MV-4-11 (cell line): ENCODE measurements at places on chromosomes 16 and 17.

DNA sequence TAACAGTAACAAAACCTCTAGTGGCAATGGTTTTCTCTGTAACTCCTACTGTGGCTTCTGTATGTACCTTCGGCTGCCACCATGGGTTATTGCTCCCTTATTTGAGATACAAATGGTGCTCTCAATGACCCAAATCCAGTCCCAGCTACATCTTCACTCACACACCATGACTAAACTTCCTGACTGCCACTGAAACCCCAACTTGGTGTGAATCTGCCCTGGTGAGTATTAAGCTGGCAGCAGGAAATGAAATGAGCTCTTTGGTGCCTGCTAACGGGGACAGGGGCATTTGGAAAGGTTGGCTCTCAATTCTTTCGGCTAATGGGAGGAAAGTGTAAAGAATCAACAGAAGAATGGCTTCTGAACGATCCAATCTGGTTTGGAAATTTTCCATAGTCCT lies 7.5 kb upstream of the SLC35B1 start:
- no peak for DNase-seq

DNA sequence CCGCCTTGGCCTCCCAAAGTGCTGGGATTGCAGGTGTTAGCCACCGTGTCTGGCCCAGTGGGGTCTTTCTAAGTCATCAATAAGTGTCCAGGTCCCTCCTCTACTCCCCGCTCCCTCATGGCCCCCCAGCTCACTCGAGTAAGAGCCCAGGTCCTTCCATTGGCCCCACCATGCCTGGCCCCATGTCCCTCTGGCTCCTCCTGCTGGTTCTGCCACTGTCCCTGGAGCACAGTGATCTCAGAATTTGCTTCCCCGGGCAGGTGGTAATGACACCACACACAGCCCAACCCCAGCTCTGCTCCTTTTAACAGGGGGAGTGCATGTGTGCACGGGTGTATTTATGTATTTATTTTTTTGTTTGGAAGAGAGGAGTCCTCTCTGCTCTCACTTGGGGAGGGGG lies 19.6 kb downstream of the MGAT5B start:
- no peak for DNase-seq

DNA sequence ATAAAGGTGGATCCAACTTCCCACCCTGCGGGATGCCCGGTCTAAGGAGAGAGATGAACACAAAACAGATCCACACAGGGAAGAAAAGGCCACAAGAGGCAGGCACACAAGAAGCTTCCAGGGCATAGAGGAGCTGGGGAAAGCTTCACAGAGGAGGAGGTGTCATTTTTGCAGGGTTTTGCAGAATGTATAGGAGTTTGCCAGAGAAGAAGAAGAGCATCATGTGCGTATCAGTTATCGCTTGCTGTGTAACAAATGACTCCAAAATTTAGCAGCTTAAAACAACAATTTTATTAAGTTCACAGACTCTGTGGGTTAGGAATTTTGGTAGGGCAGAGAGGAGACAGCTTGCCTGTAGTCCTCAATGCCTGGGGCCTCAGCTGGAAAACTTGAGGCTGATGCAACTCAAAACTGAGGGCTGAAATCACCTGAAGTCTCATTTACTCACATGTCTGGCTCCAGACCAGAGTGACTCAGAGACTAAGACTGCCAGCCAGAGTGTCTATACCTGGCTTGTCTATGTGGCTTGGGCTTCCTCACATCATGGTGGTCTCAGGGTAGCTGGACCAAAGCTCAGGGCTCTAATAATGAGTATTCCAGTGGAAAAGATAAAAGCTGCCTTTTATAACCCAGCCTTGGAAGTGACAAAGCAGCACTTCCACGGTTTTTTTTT lies 33.9 kb upstream of the ZNF423 start:
- no peak for DNase-seq

- peak; percentile 73 for DNase-seq
Observed at GRCh38 chr17:19418251-19418992, 7.4 kb downstream of the RNF112 start.

DNA sequence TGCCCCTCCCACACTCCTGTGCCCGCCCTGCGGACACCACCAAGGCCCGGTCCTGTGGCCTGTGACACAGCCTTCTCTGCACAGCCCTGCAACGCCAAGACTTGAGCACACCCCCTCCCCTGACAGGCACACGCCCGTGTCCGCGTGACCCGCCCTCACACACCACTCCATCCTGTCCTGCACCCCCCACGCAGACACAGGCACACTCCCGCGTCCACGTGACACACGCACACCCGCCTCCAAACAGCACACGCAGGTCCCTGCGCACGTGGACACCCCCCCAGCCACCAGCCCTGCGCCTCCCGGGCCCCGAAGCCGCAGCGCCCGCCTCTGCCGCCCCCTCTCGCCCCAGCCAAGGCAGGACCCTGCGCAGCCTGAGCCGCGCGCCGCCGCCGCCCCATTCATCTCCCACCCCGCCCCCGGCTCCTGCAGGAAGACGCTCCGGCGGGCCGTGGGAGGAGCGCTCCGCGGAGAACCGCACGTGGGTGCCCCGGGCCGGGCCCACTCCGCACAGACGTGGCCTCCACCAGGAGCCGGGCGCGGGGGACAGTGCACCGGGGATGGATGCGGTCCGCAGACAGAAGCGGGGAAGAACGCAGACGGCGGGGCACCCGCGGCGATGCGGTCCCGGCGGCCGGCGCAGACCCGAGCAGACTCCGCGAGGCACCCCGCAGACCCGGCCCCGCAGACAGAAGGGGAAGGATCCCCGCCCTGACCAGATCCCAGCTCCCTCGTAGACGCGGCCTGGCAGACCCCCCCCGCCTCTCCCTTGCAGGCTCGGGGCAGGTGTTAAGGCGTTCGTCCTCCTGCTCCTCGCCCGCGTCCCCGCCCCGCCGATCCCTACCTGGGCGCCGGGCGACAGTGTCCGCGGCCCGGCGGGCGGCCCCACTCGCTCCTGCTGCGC lies 506 bp downstream of the CAMKK1 start:
- peak; percentile 76 for DNase-seq

DNA sequence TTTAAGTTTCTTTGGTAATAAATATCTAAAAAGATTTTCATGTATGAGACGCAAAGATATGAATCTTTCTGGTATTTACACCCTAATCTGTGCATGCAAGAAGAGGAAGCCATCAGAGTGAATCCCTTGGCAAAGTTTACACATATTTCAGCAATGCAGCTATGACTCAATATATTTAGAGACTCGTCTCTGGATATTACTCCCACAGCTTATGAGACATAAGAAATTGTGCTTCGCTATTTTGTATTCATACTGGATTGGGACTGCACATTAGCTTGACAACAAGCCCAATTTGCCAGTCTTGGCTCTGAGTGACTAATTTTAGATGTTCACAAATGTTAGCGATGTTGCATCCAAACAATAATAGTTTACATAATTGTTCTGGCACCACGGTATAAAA lies 532.0 kb downstream of the CDH11 start:
- no peak for DNase-seq

GRCh38 chr16:3637371-3637923 lies 17.0 kb upstream of the DNASE1 start:
- peak; percentile 78 for DNase-seq

DNA sequence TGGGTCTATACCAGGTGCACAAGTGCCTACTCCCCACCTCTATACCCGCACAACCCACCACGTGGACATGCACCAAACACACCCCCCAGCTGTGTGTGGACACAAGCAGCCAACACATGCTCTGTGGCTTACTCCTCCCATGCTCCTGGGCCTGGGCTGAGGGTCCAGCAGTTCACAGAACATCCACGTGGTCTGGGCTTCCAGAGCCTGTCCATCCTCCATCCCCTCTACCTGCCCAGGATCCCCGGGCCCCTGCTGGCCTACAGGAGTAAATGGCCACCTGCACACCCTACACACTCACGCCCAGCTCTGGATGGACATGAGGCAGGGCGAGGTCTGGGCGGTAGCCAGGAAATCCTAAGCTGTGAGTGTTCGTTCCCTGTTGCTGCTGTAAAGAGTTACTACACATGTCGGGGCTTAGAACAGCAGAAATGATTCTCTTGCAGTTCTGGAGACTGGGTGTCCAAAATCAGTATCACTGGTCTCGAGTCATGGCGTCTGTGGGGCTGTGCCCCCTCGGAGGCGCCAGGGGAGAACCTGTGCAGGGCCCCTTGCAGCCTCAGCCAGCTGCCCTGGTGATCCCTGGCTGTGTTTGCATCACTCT lies 15.0 kb upstream of the RAI1 start:
- no peak for DNase-seq

- DNase-seq = peak; percentile 47
Observed at GRCh38 chr16:19167710-19168370, at the start of gene SYT17. Gene SYT17, plus strand, starts transcription at chr16:19168240. Its CDS starts 407 bp downstream, at chr16:19168647.

DNA sequence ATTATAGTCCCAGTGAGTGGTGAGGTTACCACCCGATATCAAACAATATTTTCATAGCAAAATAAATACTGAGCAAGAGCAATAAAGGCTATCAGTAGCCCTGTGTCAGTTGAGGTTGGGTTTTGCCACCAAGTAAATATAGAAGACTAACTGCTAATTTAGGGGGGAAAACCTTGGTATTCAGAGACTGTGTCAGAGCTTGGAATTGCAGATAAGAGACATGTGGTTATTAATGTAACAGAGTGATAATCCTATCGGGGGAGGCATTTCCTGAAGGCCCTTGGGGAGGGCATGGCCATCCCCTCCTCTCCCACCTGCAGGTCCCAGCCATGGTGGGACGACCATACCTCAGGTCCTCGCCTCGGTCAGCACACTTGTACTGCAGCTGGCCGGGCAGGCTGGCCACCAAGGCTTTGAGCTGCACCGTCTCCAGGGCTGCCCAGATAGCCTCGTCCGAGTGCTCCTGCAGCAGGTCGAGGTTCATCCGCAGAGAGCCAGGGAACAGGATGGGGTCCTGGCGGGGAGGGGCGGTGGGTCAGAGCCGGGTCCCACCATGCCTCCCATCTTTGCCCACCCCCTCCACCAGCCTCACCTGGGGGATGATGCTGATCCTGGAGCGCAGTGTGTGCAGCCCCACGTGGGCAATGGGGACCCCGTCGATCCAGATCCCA lies 68.9 kb downstream of the ABCC6 start:
- DNase-seq = no peak

DNA sequence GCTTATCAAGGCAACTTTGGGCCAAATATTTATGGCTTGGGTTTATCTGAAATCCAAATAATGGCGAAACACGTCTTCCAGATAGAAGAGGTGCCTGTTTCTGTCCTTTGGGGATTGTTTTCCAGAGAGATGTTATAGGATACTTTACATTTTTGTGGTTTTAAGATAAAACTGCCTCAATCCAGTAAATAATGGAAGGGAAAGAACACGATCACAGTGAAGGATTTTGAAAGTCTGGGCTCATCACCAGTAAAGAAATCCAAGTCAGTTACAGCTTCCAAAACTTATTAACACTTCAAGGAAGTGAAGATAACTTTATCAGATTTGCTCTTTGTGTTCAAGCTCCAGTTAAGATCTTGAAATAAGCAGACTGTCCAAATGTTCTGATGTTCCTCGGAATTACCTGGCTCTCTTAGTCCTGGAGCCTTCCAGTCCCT lies 30.1 kb downstream of the DNAH2 start:
- DNase-seq = no peak

GRCh38 chr17:50240851-50241250 lies 33.4 kb upstream of the TMEM92 start:
- DNase-seq = no peak

DNA sequence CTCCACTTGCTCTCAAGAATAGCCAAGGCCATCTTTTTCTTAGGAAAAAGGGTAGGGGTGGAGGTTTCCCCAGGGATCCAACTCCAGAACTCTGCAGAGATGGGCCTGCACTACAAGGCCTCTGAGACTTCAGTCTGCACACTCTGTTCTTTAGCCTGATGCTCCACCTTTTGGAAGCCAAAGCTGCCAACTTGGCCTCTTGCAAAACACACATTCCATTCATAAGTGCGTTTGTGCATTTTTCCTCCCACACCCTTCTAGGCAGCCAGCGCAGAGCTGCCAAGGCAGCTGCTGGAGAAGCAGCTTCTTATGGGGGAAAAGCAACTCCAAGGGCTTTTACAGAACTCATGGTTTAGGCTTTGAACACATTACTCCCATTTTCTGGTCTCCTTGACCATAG lies 45.3 kb downstream of the REXO5 start:
- DNase-seq = no peak

- no peak for DNase-seq
Observed at GRCh38 chr16:83409347-83409746, 398.4 kb upstream of the HSBP1 start.

GRCh38 chr17:40443196-40443987 lies at the start of gene IGFBP4:
Gene IGFBP4, plus strand, starts transcription at chr17:40443450. Its CDS starts 286 bp downstream, at chr17:40443736.
- DNase-seq = peak; percentile 68

GRCh38 chr16:30903002-30903401 lies 6.6 kb downstream of the CTF1 start:
- DNase-seq = peak; percentile 42

GRCh38 chr16:47634126-47634525 lies 173.0 kb downstream of the PHKB start:
- no peak for DNase-seq

DNA sequence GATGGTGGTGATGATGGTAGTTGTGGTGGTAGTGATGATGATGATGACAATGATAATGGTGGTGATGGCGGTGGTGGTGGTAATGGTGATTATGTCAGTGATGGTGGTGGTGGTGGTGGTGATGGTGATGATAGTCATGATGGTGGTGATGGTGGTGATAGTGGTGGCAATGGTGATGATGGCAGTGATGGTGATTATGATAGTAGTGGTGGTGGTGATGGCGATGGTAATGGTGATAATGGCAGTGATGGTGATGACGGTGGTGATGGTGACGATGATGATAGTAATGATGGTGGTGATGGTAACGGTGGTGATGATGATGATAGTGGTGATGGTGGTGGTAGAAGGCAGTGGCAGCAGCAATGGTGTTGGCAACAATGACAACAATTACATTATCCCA lies 55.3 kb downstream of the RBFOX3 start:
- DNase-seq = no peak

DNA sequence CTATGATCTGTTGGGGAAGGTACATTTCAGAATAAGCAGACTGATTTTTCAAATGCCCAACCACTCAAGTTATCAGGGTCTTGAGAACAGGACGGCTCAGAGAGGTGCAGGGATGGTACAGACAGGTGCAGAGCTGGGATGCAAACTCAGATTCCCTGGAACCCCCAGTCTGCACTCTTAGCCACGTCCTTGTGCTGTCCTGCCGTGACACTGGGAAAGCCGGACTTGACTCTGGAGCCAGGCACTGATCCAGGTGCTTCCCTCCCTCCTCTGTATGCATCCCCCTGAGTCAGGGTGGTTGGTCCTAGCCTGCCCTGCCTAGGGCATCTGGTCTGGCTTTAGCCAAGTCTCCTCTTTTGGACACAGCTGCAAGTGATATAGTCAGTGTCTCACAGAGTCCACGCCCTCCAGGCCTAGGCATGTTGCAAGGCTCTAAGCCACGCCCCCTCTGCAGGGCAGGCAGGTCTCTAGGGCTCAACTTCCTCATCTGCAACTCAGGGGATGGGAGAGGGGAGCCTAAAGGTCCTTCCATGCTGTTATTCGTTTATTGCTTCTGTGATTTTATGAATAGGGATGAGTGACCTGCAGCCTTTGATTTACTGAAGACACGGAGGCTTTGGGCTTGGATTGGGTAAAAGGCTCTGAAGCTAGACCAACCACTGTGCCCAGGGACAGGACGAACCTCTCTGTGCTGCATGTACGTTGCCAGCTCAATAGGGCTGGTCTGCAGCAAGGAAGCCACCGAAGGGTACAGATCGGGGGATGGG lies 97.3 kb downstream of the SDK2 start:
- peak; percentile 93 for DNase-seq

GRCh38 chr17:45965812-45966211 lies 33.2 kb upstream of the STH start:
- DNase-seq = no peak

- peak; percentile 47 for DNase-seq
Observed at GRCh38 chr16:68246666-68247065, 1.5 kb downstream of the PLA2G15 start.
